Heart left ventricle (tissue), 16 donors: ENCODE measurements at places on chromosomes 1 and 21. TPM values are rescaled to one million over a fixed set of nuclear protein-coding genes. Genes with fewer than 3 reads are reported as not detected.

GRCh38 chr1:84619383-84620102, 45.3 kb upstream of the CTBS start:
- no peak for DNase-seq

GRCh38 chr1:180536821-180537372, 21.9 kb upstream of the OVAAL start:
- no peak for DNase-seq

DNA sequence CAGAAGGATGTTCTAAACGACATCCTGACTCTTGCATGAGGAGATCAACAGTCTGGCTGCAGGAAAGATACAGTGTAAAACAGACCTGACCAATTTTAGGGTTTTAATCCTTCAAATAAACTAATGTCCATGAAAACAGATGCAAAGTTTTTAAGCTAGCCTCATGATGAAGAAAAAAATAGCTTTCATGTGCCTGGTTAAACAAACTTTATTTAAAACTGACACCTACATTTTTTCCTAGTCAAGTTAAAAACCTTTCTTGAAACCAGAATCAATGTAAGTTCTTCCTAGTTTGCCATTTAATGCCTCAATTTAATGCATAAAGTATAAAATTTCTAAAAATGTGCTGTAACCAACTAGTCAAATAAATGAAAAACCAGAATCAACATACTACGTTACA, 2.9 kb downstream of the WDR26 start:
- DNase-seq, result no peak

GRCh38 chr1:169928438-169929209, 34.9 kb upstream of the SCYL3 start:
- no peak for DNase-seq

GRCh38 chr1:58573138-58573537, 3.9 kb downstream of the TACSTD2 start:
- DNase-seq, result no peak

GRCh38 chr1:34532113-34532512, 222.7 kb upstream of the GJB5 start:
- DNase-seq, result no peak

- DNase-seq, result no peak
Measured at GRCh38 chr1:16409536-16410152, 27.6 kb downstream of the SPATA21 start.

- DNase-seq, result peak; percentile 35
Measured at GRCh38 chr21:44994695-44995342, 55.0 kb downstream of the SLX9 start.

DNA sequence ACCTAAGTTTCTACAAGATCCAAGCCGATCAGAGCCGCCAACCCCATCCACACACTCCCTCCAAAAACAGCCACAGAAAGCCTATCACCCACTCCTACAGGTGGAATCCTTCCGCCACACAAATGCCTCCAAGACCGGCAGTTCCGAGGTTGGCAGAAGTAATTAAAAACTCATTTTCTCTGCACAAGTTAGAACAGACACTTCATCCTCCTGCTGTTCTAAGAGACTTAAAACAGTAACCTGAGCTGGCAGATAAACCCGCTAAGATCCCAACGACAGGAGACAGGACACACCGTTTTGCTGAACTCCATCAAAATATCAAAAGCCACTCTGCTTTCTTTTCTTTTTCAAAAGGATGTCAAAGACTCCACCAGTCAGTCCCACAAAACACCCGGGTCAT, 2.8 kb downstream of the SSBP3 start:
- DNase-seq, result no peak

GRCh38 chr1:187622545-187622944, 793.8 kb downstream of the PLA2G4A start:
- DNase-seq, result no peak

DNA sequence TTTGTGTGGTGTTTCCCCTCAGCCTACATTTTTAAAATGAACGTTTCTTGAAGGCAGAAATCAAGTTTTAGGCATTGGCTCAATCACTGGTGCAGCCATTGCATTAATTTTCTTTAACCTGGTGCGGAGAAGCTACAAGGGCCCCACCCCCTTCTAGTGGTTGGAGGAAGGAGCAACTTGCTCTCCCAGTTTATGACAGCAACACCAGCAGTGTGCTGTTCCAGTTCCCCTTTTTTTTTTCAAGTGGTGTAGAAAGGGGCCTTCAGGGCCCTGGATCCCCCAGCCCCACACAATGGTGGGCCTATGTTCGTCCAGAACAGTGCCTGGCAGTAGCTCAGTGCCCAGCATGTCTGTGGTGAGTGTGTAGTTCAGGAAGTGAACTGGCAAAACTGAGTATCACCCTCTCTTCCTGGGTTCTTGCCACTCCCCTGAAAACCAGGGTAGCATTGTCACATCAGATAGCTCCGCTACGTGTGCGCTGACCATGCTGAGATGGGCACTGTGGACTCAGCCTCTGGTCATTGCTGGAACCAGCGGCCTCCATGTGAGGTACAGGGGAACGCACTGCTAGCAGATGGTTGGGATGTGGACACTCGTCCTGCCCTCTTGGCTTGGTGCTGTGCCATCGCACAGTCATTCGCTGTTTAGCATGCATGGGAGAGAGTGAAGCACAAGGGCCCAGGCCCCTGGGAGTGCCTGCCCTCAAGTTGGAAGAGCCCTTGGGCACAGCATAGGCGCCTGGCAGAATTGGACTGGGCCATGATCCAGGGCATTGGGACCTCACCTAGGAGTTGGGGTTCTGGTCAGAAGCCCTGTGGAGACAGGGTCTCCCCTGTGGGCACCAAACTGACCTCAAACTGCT, 7.2 kb downstream of the ARF1 start:
- no peak for DNase-seq

- DNase-seq, result no peak
Measured at GRCh38 chr1:228508840-228509415, 21.7 kb downstream of the RNF187 start.

- DNase-seq, result peak; percentile 66
Measured at GRCh38 chr1:67831850-67832513, 1.3 kb downstream of the GNG12 start.

DNA sequence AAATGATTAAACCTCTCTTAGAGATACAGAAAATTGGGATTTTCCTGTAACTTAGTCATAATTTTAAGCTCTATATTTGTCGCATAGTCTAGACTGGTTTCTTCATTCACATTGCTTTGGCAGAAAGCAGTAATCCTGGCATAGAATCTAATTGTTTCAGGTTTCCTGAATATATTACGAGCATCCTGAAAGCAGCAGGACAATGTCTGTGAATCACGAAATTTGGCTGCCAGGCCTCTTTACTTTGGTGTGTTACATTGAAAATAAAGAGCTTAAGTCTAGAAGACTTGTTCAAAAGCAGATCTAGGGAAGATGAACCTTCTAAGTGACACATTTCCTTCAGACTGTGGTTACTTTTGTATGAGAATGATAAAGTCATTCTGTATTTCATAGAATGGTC, 72.2 kb downstream of the TDRD5 start:
- no peak for DNase-seq

DNA sequence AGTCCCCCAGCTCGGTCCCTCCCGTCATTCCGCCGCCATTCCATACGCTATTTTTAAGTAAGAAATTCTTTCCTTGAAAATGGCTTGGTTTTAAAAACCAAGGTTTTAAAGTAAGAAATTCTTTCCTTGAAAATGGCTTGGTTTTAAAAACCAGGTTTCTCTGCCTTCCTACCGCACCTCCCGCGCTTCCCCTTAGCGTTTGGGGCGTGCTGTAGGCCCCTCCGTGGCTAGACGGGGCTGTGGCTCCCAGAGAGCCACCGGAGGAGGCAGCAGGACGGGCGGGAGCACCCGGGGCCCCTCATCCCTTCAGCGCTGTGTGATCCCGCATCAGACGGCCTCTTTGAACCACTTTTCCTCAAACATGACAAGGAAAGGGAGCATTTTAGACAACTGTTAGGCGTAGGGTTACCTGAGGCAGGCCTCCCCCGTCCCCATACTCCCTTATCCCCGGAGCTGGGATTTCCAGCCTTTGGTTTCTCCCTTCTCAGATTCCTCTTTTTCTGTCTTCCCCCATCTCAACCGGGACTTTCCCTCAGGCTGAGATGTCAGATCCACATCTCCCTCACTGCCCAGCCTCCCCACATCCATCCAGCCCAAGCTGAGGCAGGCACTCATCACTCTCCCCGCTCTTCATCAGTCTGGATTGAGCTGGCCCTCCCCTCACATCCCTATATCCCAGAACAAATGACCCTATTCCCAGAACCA, 541 bp upstream of the CD58 start:
- DNase-seq, result no peak

DNA sequence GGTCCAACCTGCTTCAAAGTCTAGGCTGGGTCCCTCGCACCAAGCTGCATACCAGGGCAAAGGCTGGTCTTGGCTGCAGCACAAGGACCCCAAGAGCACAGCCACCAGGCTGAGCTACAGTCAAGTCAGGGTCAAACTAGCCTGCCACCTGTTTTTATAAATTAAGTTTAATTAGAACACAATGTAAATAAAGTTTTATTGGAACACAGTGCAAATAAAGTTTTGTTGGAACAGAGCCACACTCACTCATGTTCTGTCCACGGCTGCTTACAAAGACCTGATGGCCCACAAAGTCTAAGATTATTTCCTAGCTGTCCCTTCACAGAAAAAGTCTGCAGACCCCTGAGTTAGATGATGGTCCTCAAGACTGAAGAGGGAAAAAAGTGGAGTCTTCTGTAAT, 66.2 kb downstream of the MRPL37 start:
- DNase-seq, result no peak

KLHL17 gene
- polyA plus RNA-seq, result 5.4 TPM

IGSF5 gene
- polyA plus RNA-seq, result 0.98 TPM

PTGER3 gene
- polyA plus RNA-seq, result 2.3 TPM

SPRR5 gene
- polyA plus RNA-seq, result not detected

PCBP3 gene
- polyA plus RNA-seq, result 1.9 TPM

AK5 gene
- polyA plus RNA-seq, result 0.14 TPM
